Stimulated activated CD4-positive, alpha-beta T cell treated with anti-CD3 and anti-CD28 coated beads, Interleukin-1b, Interleukin-23, amount 100 ng/mL, for 1 hour (primary cell): ENCODE measurements at places on chromosomes 4 and X.

GRCh38 chr4:168795346-168795745 is 214.7 kb downstream of the CBR4 start:
- no peak for DNase-seq

GRCh38 chr4:47469951-47470350 is 6.4 kb upstream of the COMMD8 start:
- DNase-seq = no peak

GRCh38 chr4:38381788-38382187 is 282.2 kb upstream of the KLF3 start:
- no peak for DNase-seq

DNA sequence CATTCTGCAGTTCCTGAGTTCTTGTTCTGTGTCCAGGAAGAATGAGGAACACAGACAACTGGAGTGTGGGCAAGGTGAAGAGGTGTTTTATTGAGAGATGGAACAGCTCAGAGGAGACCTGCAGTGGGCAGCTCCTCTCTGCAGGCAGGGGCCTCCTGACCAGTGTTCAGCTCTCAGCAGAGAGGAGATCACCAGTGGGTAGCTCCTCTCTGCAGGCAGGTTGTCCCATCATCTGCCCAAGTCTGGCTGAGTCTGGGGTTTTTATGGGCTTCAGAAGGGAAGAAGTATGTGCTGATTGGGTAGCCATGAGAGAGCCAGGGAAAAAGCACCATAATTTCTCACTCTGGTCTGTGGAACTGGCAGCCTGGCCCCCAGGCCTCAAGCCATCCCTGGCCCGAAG is 56.0 kb upstream of the RASGEF1B start:
- DNase-seq = no peak

DNA sequence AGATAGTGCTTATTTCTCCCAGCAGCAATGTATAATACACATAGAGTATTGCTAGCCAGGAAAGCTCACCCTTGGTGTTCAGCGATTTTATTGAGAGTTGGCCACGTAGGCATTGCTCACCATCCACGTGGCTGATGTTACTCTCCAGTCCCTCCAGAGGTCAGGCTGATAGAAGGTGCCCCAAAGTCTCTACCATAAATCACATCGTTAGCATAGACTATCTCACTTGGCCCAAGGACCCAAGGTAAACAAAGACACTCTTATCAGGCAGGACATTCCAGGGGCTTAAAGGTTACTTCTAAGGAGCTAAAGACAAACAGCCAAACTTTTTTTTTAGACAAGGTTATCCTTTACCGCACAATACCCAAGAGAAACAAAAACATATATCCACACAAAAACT is 30.3 kb upstream of the RGN start:
- no peak for DNase-seq

- DNase-seq = no peak
These were observed 210.4 kb downstream of the SPRY1 start for GRCh38 chr4:123606946-123607542.

GRCh38 chr4:20353646-20354045 is 101.9 kb downstream of the SLIT2 start:
- DNase-seq = no peak

GRCh38 chr4:168636506-168637196 is 139.8 kb downstream of the PALLD start:
- DNase-seq = no peak

GRCh38 chrX:96566878-96567277 is 117.8 kb upstream of the DIAPH2 start:
- no peak for DNase-seq

- DNase-seq = no peak
These were observed 31.4 kb upstream of the ARSH start for GRCh38 chrX:2974961-2975360.

DNA sequence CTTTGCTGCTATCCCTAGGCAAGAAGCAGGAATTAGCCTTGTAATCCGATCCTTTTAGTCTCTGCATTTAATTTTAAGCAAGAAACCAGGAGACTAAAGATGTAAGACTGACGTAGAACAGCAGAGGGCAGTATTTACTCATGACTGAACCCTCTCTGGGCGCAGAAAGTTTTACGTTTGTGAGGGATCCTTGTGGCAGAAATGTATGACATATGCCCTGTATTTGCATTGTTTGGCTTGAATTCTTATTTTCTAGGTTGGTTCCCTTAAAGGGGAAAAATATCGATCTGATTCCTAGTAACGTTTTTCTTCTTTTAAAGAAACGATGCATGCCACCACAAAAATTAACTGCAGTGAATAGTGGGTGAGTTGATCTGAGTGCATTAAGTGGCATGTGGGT is 1.3 kb upstream of the FAT4 start:
- no peak for DNase-seq

GRCh38 chrX:53678667-53679066 is 7.9 kb downstream of the HUWE1 start:
- DNase-seq = no peak

DNA sequence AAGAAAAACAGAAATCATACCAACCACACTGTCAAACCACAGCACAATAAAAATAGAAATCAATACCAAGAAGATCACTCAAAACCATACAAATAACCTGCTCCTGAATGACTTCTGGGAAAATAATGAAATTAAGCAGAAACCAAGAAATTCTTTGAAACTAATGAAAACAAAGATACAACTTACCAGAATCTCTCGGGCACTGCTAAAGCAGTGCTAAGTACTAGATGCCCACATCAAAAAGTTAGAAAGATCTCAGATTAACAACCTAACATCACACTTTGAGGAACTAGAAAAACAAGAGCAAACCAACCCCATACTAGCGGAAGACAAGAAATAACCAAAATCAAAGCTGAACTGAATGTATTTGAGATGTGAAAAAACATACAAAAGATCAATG is 33.2 kb downstream of the AWAT2 start:
- no peak for DNase-seq

GRCh38 chr4:143399113-143399949 is 62.7 kb downstream of the GAB1 start:
- no peak for DNase-seq

GRCh38 chrX:70769659-70770227 is 138.8 kb downstream of the TEX11 start:
- no peak for DNase-seq

GRCh38 chr4:166363198-166363597 is 490.2 kb downstream of the TLL1 start:
- DNase-seq = no peak

DNA sequence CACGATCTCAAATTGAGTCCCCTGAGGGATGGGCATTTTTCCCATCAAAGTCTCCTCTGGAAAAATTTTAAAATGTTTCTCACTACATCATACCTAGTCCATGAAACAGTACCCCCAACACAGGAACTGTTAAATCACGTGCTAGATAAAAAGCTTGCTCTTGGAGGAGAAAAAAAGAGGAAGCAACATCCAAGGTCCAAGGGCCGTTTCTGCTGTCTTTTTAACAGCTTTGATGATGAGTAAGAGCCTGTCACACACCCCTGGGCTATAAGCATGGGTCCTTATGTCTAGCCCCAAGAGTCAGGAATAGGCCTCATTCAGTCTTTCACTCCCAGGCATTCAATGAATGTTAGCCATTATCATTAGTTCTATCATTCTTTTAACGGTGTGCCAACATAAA is 128.9 kb downstream of the SH3KBP1 start:
- no peak for DNase-seq

GRCh38 chr4:89496851-89497250 is 189.3 kb upstream of the GPRIN3 start:
- no peak for DNase-seq

DNA sequence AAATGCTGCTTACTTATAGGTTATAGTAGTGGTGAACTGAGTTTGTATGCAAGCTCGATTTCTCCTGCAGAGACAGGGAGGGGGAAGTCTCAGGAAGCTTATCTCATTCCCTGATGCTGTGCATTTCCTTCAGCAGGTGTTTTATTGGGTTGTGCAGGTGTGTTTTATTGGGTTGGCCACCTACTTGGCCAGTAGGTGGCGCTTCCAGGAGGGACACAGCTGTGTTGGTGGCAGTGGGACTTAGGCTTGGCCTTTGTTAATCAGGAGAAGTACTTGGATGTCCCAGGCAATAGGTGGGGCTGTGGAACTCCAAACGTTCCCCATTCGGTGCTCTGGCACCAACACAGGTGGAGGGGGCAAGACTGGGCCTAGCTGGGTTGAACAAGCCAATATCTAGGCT is 196.0 kb upstream of the DCAF8L1 start:
- no peak for DNase-seq

DNA sequence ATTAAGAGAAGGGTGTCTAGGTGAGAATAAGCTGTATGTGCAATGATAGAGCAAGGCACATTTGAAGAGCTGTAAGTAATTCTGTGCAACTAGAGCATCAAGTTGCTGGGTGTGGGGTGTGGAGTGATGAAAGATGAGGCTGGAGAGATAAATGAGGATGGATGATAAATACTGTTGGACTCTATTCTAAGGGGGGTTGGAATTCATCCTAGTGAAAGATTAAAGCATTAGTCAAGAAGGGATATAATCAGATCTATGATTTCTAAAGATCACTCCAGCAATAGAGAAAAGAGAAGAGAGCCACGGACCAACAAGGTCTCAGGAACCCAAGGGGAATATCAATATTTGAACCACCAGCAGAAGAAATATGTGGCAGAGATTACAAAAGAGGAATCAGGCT is 415.0 kb upstream of the RPS6KA3 start:
- DNase-seq = no peak

DNA sequence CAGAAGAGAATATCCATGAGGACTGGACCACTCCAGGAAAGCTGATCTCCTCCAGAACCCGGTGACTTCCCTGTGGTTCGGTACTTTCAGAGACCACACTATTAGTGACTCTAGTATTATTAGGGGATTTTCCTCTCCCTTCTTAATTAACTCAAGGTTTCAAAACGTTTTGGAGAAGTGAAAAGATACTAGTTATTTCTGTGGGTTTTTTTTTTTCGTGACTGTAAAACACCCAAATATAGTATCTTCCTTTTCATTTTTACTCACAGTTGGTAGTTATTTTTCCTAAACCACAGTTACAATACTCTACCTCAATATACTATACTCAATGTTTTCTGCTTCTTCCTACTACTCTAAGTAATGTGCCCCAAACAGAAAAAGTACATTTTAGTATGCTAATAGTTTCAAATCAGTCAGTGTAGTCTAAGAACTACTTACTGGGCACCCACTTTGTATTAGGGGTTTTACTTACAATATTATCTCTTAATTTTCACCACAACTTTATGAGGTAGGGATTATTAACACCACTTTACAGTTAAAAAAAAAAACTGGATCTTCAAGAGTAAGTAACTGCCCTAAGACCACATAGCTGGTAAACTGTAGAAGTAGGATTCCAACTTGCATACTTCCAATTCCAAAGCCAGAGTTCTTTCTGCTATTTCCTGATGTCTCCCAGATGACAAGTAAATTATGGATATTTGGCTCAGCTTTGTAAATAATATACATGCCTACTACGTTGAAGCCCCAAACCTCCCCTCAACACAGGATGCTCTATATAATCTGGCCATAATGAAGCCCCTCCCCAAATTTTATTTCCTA is 45.0 kb downstream of the SLC9A7 start:
- no peak for DNase-seq

- DNase-seq = no peak
These were observed 25.1 kb upstream of the DDX53 start for GRCh38 chrX:22974616-22975015.

DNA sequence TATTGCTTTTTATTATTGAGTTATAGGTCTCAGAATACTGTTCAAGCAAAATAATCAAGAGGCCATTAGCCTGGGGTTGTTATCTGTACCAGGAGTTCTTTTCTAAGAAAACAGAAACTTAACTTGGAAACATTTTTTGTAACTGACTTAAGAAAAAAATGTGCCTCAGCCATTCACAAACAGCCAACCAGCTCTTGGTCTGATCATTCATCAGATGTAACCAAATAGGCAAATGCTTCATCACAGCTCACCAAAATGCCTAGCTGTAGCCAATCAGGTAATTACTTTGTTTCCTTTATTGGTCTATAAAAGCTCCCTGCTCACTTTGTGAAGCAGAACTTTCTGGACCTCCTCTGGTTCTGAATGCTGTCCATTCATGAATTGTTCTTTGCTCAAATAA is 387.7 kb downstream of the FAT4 start:
- DNase-seq = no peak

- DNase-seq = no peak
These were observed 163.3 kb upstream of the FAM47C start for GRCh38 chrX:36844857-36845256.

DNA sequence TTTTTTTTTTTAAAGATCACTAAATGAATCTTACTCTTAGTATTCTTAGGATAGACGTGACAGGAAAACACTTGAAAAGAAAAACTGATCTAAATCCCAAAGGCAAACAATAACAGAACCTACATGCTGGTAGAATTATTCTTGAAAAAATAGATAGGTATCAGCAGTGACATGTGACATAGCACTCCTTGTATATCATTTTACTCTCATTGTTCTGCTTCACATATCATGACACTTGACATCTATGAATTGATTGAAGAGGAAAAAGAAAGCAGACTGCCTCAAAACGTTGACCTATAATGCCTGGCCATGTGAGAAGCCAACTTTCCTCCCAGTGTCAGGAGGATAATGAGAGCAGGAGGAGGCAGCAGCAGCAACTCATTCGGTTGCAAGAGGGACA is 555.2 kb downstream of the GABRG1 start:
- no peak for DNase-seq

- DNase-seq = no peak
These were observed 367.8 kb upstream of the RASGEF1B start for GRCh38 chr4:81839347-81840042.

GRCh38 chr4:75545526-75545925 is 10.3 kb upstream of the ODAPH start:
- DNase-seq = no peak
